ENCODE measurements at places on chromosomes 11 and 22. TPM values are rescaled to one million over a fixed set of nuclear protein-coding genes. Genes with fewer than 3 reads are reported as not detected.

E2F8 gene
- total RNA-seq, result 0.95 TPM

IL17REL gene
- total RNA-seq, result 0.09 TPM

MAPK8IP2 gene
- total RNA-seq, result 1.7 TPM

GRCh38 chr22:29226351-29226981 is 20.8 kb downstream of the EMID1 start:
- H3K27me3 ChIP-seq, result no peaks in the 10 kb centered on the region
- H3K36me3 ChIP-seq, result no peaks in the 10 kb centered on the region
- peak overlapping the region; percentile 74 for H3K27ac ChIP-seq
- no peak overlapping the region for H3K4me3 ChIP-seq

- no peaks in the 10 kb centered on the region for H3K4me1 ChIP-seq
- no peak overlapping the region for H3K27ac ChIP-seq
- H3K27me3 ChIP-seq, result no peaks in the 10 kb centered on the region
- H3K36me3 ChIP-seq, result no peaks in the 10 kb centered on the region
Observed at GRCh38 chr11:103546236-103546635, 437.0 kb downstream of the DYNC2H1 start.

- H3K4me1 ChIP-seq, result no peaks in the 10 kb centered on the region
- no peaks in the 10 kb centered on the region for H3K36me3 ChIP-seq
- DNase-seq, result no peak
- no peak overlapping the region for H3K27ac ChIP-seq
- H3K4me3 ChIP-seq, result no peak overlapping the region
Observed at GRCh38 chr11:115922876-115923275, 418.7 kb upstream of the CADM1 start.

GRCh38 chr11:128613300-128613995 is 26.1 kb upstream of the ETS1 start:
- H3K36me3 ChIP-seq, result no peaks in the 10 kb centered on the region
- no peak overlapping the region for H3K4me3 ChIP-seq
- no peak for DNase-seq
- H3K27me3 ChIP-seq, result no peaks in the 10 kb centered on the region
- H3K4me1 ChIP-seq, result peaks cover 25% of the 10 kb centered on the region

GRCh38 chr22:19715188-19715930 is 1.1 kb downstream of the SEPTIN5 start:
- H3K4me3 ChIP-seq, result peak overlapping the region; percentile 56
- H3K27ac ChIP-seq, result no peak overlapping the region

DNA sequence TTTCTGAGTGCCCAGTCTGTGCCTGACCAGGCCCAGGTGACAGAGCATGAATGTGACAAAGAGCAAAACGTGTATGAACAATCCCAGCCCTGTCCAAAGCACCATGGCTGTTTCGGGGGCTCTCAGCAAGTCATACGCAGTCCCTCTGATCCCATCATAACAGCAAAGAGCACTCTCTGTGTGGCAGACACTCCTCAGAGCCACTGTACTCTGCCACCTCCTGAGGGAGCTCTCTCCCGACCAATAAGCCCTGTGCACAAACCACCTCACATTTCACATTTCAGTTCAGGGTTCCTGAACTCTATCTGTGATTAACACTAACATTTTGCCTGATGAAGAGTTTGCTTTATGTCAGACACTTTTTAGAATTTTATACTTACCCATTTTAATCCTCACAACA is 6.6 kb downstream of the DGCR2 start:
- no peak for DNase-seq
- peaks cover 10% of the 10 kb centered on the region for H3K36me3 ChIP-seq
- no peaks in the 10 kb centered on the region for H3K27me3 ChIP-seq
- peaks cover 67% of the 10 kb centered on the region for H3K4me1 ChIP-seq
- no peak overlapping the region for H3K4me3 ChIP-seq
- H3K27ac ChIP-seq, result no peak overlapping the region

- no peak for DNase-seq
- peaks cover 9% of the 10 kb centered on the region for H3K4me1 ChIP-seq
- H3K4me3 ChIP-seq, result no peak overlapping the region
Observed at GRCh38 chr11:31761636-31762035, 49.5 kb downstream of the PAX6 start.

- H3K27me3 ChIP-seq, result no peaks in the 10 kb centered on the region
- H3K4me1 ChIP-seq, result peaks cover 42% of the 10 kb centered on the region
- no peak overlapping the region for H3K27ac ChIP-seq
- no peaks in the 10 kb centered on the region for H3K36me3 ChIP-seq
Observed at GRCh38 chr11:34330653-34331052, 27.2 kb downstream of the ABTB2 start.

DNA sequence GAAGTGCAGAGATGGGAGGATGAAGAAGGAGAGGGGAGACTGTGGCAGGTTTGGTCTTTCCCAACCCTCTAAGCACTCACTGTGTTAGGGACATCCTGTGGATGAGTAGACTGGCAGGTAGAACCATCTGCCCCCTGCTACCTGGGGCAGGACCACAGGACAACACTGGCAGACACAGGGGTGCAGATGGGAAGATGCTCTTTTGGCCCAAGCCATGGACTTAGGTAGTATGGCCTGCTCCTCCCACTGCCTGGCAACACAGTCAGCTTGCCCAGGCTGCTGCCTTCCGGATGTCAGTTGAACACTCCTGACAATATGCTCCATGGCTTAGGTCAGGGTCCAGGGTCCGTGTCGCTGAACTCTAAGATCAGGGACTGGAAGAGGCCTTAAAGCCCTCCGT is 140.7 kb upstream of the NAV2 start:
- H3K36me3 ChIP-seq, result no peaks in the 10 kb centered on the region
- no peak overlapping the region for H3K4me3 ChIP-seq
- no peaks in the 10 kb centered on the region for H3K27me3 ChIP-seq
